ENCODE measurements at places on chromosomes 12 and 14.

DNA sequence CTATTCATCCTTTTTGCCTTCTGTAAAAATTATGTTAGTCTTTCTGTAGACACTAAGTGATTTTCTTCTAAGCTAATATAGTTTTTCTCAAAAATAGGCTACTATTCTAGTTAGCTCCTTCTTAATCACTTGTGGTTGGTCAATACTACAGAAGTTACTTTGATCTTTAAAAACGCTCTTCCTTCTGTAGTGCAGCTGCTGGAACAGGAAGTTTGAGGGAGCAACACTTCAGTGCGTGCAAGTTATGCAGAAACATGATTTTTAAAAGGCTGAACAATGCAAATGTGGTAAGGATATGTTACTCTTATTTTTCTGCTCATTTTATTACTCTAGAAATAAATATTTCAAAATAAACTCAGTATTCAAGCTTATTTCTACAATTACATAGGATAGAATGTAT, 11.1 kb upstream of the RERGL start:
- no peak for DNase-seq

DNA sequence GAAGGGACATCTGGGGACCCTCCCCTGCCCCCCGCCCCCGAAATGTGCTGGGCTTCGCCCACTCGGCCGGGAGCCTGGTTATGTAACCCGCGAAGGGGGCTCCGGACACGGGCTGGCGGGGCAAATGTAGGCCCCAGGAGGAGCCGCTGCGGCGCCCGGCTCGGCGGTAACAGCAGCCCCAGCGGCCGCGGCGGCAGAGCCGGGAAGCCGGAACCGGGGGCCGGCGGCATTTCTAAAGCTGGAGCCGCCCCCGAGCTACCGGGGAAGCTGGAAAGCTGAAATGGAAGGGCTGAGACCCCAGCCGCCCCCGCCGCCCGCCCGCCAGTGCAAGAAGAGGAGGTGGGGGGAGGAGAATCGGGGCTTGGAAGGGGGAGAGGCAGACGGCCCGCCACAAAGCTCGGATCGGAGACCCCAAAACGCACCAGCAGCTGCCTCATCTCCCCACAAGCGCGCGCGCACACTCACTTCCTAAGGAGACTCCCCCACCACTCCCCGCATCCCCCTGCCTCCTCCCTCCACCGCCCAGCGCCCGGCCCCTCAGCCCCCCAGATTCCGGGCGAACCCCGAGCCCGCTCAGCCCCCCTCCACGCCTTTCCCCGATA, 1.5 kb downstream of the KDM2B start:
- DNase-seq: no peak

DNA sequence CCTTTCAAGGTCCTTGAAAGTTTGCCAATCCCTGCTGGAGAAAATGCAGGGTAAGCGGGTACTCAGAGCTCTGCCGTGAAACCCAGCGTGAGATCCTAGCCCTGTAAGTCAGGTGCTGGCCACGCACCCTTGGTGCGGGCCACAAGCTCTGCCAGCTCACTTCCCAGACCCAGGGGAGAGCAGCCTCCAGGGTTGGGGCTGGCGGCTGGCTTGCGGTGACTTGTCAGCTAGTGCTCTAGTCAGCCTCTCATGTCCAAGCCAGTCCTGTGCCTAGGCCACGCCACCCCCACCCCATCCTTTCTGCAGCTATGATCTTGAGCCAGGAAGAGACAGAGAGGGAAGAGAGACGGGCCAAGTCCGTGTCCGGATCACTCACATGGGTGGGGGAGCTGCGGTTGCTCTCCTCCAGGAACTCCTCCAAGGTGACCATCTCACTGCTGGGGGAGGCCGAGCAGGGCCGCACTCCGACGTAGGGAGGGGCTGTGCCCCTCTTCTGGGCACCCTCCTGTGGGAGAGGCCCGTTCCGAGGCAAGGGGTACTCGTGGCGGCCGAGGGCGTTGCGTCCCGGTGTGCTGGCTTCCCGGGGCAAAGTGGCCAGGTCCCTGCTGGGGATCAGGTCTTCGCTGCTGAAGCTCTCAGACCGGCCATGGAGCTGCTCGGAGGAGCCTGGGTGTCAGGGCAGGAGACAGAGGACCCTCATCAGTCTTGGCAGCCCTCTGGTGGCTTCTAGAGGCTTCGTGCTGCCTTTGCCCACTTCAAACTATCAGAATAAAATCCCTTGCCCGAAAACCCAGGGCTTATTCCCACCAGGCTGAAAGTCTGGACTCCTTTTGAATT, 33.3 kb upstream of the GPR68 start:
- no peak for DNase-seq

DNA sequence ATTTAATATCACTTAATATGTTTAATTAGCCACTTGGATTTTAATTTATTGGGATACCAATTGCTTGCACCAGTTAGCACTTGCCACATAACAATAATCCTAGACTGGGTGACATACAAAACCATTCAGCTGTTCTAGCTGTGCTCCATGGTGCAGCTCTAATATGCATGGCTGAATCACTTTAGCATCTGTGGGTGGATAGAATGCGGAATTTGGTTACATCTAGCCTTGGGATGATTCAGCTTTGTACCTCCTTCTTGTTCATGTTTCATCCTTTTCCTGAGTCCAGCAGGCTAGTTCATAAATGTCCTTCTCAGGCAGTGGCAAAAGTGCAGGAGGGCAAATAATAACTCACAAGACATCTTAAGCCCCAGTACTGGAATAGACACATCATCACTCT, 1263.0 kb downstream of the LRFN5 start:
- no peak for DNase-seq

DNA sequence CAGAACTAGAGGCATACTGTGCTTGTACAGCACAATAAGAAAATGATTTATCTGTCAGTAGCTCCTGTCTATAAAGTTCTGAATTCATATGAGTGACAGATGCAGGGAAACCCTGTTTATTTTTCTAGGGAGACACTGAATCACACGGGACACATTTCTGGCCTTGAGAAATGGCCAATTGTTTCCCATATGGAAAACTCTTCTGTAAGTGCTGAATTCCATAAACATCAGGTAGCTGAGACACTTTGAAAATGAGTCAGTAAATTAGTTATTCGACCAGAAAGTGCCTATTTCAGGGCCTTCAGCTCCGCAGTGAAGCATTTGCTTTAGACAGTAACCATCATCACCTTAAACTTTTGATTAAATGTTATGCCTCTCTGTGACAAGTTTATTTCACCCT, 184.4 kb downstream of the TMEM132D start:
- no peak for DNase-seq

Data from NCI-H2029 (cell line).